ENCODE measurements at places on chromosomes 6 and 20.

DNA sequence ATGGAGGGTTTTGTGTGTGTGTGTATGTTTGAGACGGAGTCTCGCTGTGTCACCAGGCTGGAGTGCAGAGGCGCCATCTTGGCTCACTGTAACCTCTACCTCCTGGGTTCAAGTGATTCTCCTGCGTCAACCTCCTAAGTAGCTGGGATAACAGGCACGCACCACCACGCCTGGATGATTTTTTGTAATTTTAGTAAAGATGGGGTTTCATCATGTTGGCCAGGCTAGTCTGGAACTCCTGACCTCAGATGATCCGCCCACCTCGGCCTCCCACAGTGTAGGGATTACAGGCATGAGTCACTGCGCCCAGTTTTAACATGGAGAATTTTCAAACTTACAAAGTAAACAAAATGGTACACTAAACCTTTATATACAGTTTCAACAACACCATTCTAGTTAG, 22.8 kb downstream of the AMD1 start:
- DNase-seq: no peak

- peak; percentile 12 for DNase-seq
Observed at GRCh38 chr6:110398778-110399177, 16.6 kb downstream of the DDO start.

DNA sequence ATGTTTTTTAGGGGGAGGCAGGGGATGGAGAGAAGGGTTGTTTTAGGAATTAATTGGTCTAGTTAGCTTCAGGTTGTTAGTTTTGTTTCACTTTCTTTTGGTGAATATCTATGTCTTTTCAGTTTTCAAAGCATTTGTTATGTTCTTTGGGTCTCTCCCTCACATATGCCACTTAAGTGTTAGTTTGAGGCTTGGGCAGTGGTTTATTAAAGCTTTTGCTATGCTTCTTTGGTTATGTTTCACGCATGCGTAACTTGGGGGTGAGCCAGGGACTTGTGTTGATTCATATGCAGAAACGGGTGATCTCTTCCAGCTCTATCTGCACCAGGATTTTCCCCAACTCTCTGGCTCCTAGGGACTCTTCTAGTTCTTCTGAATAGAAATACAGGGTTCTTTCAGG, 11.4 kb upstream of the MMS22L start:
- no peak for DNase-seq

DNA sequence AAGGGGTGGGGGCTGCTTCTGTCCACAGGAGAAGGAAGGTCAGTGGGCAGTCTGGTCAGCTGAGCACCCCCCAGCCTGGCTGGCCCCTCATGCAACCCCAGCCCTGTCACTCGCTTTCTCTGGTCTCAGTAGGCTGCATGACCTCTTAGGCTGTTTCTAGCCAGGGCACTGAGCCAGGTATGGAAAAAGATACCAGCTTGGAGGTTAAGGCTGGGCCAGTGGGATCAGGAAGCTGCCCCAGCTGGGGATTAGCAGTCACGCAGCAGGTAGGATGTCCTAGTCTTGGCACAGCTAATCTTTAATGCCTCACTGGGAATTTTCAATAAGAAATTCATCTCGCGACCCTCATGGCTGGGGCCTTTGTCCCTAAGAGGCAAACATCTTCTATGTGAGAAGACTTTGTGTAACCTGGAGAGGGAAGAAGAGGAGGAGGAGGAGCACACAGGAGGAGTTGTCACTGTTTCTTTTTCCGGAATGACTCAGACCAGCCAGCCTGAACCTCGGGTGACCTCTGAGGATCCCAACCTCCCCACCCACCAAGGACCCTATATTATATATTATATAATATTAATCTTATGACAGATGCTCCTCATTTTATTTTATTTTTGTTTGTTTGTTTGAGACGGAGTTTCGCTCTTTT, 2.4 kb upstream of the BPIFA2 start:
- no peak for DNase-seq

DNA sequence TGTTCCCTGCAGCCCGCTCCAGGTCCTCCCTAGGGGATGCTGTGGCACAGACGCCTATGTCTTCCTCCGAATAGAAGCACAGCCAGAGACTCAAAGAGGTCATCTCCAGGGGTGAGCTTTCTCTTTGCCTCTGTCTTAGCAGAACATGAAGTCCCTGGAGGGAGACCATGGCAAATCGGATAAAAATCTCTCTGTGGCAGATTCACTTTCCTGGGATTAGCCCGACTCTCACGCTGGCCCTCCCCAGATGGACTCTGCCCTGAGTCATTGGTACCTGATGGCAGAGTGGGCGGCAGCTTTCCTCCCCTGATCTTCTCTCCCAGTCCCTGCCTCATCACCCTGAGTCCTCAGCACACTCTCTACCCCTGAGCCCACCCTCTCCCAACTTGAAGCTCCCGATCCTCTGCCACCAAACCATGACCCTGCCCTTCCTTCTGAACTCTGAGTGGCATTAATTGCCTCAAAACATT, 58.0 kb upstream of the CCDC167 start:
- no peak for DNase-seq

DNA sequence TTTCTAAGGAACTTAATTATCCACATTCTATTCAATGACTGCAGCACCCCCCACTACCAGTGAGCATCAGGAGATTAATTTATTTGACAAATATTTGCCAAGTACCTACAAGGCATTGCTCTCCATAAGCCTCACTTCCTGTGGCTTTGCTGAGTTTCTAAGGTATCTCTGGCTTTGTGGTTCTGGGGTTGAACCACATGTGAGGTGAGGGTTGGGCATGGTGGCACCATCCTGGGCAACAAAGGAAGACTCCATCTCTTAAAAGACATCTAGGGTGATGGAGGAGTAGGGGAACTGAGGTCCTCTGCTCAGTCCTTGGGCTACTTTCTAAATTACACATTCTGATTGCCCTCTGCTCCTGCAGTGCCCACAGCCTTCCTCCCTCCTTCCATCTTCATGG, 25.5 kb upstream of the WFDC2 start:
- no peak for DNase-seq

DNA sequence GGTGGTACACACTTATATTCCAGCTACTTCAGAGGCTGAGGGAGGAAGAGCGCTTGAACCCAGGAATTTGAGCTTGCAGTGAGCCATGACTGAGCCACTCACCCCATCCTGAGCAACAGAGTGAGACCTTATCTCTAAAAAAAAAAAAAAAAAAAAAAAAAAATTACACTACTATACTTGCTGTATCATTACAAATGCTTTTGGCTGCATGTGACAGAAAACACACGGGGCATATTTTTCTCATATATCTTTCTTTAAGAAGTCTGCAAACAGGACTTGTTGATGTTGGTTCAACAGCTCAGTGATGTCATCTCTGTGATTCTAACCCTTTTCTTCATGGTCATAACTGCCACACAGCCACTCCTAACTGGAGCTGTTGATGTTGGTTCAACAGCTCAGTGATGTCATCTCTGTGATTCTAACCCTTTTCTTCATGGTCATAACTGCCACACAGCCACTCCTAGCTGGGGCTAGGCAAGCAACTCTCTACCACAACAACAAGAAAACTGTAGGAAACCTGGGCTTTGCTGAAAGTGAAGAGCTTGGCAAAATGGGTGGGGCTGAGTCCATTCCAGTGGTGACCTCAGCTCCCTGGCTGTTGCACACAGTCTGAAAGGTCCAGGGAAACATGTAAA, 19.8 kb downstream of the MTFR2 start:
- DNase-seq: no peak

GRCh38 chr6:33205191-33206026, 954 bp downstream of the HSD17B8 start:
- peak; percentile 15 for DNase-seq

GRCh38 chr6:42224222-42225028, 6.8 kb upstream of the MRPS10 start:
- no peak for DNase-seq

- DNase-seq: no peak
Observed at GRCh38 chr20:25669826-25670422, 26.7 kb downstream of the ZNF337 start.

- no peak for DNase-seq
Observed at GRCh38 chr6:153980171-153980570, 58.9 kb upstream of the OPRM1 start.

DNA sequence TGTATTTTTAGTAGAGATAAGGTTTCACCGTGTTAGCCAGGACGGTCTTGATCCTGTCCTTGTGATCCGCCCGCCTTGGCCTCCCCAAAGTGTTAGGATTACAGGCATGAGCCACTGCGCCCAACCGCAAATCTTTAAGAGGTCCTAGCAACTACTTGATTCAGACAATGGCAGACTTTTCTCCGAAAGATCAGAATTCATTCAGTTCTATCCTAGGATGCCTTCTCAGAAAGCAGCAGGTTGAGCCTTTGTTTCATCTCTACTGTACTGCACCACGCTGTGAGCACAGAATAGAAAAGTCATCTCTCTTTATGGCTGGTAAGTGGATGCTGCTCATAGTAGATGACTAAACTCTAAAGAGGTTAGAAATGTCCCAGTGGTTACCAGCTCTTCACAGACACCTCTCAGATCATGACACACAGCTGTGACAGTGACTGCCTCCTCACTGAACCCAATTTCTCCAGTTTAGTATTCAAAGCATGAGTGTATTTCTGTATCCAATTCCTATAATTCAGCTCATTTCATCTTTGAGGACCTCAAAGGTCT, 6.0 kb upstream of the HSF2 start:
- no peak for DNase-seq

DNA sequence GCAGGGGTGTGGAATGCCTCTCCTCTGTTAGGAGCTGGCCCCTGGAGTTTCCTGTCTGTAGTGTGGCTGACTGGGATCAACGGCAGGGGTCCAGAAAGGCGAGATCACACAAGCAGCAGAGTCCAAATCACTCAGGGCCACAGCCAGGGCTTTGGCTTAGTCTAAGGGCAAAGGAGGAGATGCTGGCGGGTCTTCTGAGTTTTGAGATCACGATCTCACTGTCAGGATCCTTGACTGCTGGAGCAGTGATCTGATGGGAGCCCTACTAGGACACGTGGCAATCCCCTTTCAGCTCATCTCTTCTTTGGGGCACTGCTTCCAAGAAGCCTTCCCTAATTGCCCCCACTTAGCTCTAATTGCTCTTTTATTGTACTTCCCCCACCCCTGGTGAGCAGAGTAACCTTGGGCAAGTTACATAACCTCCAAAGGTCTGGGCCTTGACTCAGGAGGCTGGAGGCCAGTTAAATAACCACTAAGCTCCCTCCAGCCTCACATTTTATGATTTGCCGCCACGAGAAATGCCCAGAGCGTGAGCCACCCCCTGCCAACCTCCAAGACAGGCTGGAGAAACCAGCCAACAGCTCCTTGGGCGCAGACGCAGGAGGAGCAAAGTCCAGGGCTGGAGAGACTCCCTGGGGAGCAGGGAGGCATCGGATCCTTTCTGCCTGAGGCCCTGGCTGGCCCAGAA, 12.0 kb downstream of the KCNK5 start:
- no peak for DNase-seq

GRCh38 chr6:69825904-69826303, 29.1 kb upstream of the LMBRD1 start:
- DNase-seq: peak; percentile 34

DNA sequence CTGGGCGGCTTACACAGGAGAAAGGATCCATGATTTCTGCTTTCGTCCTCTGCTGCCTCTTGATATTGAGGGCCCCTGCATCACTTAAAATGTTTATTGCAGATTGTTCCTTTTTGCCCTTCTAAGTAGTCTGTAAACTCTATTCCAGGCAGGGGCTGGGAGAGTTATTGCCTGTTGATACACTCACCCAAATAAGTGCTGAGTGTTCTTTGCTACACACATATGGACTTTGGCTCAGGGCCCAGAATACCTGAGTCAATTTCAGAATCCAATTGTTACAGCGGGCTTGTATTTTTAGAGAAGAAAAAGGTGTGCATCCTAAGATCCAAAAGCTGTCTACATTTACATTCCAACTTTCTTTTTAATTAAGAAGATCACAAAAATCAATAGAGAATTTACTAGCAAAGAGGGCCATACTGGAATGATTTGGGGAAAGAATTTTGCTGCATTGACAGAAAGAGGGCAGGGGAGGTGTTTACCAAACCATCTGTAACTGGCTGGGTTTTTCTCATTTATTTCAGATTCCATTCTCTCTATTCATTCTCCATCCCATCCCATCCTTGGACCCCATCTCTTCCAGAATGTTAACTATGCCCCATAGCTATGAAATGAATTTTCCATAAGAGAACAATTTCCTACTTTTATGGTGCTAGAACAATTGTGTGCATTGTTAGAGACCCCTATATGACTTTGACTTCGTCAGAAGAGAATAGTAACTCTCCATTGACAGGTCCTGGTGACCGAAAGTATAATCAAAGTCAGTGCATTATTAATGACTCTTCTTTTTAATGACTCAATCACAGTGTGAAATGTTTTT, 959.9 kb upstream of the FLRT3 start:
- DNase-seq: no peak

DNA sequence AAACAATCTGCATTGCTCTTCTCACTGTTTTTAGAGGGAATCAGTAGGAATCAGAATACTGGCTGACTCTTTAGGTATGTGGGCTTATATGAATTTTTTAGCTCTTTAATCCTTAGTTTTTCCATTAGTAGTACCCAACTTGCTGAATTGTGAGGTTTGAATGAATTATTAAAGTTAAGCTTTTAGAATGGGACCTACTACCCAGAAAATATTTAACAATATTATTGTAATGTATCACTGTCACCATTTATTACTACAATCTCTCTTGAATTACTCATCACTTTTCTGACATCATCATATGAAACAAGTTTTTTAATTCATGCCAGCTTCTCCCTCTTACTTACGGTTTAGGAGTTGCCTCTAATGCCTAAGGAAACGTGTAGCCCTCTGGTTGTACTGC, 212.7 kb downstream of the BCKDHB start:
- no peak for DNase-seq

GRCh38 chr6:162226803-162227202, 500.8 kb downstream of the PRKN start:
- DNase-seq: no peak

- DNase-seq: no peak
Observed at GRCh38 chr6:108171291-108171917, 5.6 kb downstream of the NR2E1 start.

GRCh38 chr6:149761438-149761837, 11.9 kb downstream of the PCMT1 start:
- peak; percentile 98 for DNase-seq

DNA sequence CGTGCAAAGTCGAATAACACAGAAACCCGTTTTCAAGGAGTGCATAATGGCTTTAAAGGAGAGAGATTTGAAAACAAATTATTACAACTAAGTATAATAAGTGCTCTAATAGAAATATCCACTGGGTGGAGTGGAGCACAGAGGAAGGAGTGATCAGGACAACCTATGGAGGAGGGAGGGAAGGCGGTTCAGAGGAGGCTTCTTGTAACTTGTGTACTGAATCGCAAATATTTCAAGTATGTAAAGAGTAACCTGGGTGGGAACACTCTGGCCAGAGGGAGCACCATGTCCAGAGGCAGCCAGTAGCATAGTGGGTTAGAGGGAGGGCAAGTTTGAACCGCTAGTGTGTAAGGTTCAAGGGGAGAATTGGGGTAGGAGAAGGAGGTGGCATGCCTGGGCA, 21.6 kb upstream of the TNFAIP3 start:
- DNase-seq: peak; percentile 31

- DNase-seq: no peak
Observed at GRCh38 chr6:53724501-53724900, 58.9 kb upstream of the KLHL31 start.
